ENCODE measurements at places on chromosomes 7 and 10. TPM values are rescaled to one million over a fixed set of nuclear protein-coding genes. Genes with fewer than 3 reads are reported as not detected.

The SPDYE1 gene
- not detected for total RNA-seq

- DNase-seq = no peak
Observed at GRCh38 chr7:5310822-5311405, 28.2 kb downstream of the SLC29A4 start.

GRCh38 chr10:60757420-60757895 is 20.8 kb upstream of the CDK1 start:
- no peak for DNase-seq

- no peak for DNase-seq
Observed at GRCh38 chr10:99395750-99396445, 34.5 kb downstream of the GOT1 start.

The ALKBH4 gene
- total RNA-seq = 15.1 TPM

The SORCS1 gene
- 3.3 TPM for total RNA-seq

DNA sequence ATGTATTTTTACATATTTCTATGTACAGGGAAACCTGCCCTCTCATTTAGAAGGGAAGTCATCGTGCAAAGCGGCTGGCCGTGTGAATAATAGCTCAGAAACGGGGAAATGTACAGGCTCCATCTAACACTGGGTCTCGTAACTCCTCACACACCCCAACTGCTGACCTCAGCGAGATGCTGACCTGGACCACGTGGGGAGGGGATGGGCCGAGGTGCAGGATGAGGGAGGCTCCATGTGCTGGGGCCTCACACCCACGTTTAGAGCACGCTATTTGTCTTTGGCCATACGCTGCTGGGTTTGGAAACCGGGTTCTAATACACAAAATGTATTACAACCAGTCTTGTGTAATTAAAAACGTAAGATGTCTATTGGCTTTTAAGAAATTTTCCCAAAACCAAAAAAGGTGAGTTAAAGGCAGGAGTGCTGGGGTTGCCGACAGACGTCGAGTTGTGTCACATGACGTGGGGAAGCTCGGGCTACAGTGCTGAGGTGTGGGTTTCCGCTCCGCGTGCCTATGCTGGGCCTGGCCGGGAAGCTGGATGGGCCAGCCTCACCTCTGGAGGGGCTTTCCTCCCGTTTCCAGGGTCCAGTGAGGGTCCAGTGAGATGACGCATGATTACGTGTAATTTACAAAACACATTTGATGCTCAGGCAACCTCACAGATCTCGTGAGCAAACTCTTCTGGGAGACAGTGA is 215.6 kb downstream of the DNAJB6 start:
- no peak for DNase-seq

- no peak for DNase-seq
Observed at GRCh38 chr7:110307776-110308175, 783.2 kb upstream of the LRRN3 start.

The OR2A42 gene
- under 0.01 TPM for total RNA-seq

The DCLRE1C gene
- total RNA-seq = 10.8 TPM

The MBLAC1 gene
- 2.7 TPM for total RNA-seq

DNA sequence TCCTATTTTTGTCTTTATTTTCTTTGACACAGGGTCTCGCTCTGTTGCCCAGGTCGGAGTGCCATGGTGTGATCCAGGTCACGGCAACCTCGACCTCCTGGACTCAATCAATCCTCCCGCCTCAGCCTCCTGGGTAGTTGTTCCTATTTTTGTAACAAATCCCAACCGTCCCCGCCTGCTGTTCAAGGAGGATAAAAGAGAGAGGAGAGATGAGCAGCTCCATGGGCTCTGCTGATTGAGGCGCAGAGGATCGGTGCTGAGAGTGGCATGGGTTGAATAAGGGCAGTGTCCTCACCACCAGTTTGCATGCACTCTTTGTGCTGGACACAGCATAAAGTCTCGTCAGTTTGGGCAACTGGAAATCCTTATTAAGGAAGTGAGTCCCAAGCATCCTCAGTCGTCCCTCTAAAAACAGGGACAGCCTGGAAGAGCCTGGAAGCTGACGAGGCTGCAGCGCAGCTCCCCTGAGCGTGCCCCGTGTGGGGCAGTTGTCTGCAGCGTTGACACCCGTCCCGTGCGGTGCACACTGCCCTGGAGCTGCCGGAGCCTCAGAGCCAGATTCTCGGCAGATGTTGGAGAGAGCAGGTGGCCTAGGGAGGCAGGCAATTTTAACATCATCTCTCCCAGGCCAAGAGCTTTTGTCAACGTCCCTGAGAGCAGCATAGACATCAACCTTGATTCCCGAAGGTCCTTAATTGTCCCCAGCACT is 404.2 kb upstream of the RNF32 start:
- no peak for DNase-seq

DNA sequence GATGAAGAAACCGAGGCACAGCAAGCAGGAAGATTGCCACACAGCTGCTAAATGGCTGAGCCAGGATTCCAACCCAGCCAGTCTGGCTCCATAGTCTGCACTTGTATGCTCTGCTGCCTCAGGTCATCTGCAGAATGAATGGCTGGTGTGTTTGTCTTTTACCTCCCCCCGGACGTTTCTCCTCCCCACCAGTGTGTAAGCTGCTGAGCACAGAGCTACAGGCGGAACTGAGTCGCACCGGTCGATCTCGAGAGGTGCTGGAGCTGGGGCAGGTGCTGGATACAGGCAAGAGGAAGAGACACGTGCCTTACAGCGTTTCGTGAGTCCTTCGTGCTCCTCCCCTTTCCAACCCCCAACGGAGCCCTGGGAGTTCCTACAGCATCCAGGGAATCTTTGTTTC is 2.6 kb downstream of the CNPY4 start:
- peak; percentile 61 for DNase-seq

DNA sequence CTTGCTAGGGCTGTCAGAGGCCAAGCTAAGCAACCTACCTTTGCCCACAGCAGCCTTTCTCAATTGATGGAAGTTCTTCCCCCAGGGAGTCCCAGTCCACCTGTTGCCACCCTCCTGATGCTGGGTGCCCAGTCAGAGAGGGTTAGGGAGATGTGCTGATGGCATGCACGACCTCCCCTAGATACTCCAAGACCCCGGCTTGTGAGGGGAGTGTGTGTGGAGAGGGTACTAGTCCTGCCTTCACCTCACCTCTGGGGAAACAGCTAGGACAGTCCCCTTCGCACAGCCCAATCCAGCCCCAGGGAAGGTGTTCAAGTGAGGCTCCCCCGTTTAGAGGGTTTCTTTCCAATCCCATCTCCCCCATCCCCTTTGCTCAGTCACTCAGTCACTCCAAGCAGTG is 1.3 kb upstream of the UNC5B start:
- DNase-seq = peak; percentile 22

- no peak for DNase-seq
Observed at GRCh38 chr7:13037216-13037615, 349.8 kb downstream of the ARL4A start.

- DNase-seq = no peak
Observed at GRCh38 chr7:12746211-12746610, 58.8 kb downstream of the ARL4A start.

DNA sequence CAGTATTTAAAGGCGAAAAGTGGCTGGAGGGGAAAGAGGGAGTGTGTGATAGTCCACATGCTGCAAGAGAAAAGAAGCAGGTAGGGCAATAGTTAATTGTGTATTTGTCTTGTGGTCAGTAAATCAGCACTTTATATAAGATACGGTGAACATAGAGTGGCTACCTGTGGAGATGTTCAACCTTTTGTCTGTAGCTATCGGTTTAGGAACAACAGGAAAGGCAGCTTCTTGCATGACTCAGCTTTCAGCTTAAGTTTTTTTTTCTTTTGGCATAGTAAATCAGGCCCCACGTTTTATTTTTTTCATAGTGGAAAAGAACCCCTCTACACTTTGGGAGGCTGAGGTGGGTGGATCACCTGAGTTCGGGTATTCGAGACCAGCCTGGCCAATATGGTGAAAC is 14.2 kb upstream of the MTPN start:
- no peak for DNase-seq

DNA sequence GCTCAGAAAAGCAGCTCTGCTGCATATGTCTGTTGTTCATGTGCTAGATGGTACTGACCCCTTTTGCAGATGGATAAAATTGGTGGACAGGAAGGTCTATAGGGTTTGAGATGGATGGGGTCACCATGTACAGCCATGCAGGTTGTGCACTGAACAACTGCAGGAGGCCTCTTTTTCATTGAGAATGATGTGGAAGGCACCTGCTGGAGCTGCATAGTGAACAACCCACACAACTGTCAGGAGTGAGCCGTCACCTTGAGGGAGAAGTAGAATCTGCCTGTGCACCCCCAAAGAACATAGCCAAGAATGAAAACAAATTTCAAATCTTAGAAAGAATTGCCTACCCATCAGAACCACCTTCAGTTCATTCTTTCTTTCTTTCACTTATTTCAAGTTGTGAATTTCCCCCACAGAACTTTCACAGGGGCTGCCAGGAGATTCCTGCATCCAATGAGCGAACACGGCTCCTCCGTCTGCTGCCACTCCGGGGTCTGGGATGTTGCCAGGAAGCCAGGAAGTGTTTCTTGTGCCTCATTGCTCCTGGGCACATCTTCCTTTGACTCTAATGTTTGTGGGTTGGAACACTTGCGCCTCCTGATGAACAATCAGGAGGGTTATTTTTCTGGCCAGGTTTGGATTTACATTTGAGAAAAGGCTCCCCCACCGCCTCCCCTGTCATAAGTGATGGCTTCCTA is 53.7 kb upstream of the DOCK1 start:
- no peak for DNase-seq

Data from breast epithelium (tissue), 4 donors.